MV-4-11 (cell line): ENCODE measurements at places on chromosomes 5 and 9.

DNA sequence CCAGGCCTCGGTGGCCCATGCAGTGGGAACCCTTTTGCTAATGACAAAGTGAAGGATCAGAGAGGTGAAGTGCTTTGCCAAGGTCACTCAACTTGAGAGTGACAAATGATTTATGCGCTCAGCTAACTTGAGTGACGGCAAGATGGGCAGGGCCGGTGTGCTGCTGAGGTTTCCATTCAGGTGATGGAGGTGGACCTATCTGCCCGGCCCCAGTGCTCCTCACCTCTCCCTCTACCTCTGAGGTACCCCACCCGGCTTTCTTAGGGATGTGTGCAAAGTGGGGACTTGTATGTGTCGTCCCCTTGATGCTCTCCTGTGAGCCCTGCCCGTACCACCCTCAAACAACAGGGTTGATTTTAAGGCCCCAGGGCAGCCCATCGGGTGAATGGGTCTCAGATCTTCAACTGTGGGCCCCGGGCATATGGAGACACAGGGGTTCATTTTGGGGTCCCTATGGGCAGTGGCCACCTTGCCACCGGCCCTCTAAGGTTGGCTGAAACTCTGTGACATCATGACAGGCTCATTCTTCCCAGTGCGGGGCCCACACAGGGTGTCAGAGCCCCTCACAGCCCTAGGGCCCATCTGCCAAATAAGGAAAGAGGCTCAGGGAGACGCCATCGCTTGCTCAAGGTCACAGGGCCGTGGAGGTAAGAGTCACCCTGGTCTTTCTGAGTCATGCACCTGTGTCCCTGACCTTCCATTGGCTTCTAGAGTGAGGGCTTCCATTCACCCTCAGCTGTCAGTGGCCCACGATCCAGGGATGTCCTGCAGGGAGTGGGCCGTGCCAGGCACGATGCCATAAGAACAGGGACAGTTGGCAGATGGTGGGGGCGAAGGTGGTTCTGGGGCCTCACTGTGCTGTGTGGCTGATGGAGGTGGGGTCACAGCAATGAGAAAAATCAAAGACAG is 170.6 kb upstream of the MVB12B start:
- no peak for DNase-seq

DNA sequence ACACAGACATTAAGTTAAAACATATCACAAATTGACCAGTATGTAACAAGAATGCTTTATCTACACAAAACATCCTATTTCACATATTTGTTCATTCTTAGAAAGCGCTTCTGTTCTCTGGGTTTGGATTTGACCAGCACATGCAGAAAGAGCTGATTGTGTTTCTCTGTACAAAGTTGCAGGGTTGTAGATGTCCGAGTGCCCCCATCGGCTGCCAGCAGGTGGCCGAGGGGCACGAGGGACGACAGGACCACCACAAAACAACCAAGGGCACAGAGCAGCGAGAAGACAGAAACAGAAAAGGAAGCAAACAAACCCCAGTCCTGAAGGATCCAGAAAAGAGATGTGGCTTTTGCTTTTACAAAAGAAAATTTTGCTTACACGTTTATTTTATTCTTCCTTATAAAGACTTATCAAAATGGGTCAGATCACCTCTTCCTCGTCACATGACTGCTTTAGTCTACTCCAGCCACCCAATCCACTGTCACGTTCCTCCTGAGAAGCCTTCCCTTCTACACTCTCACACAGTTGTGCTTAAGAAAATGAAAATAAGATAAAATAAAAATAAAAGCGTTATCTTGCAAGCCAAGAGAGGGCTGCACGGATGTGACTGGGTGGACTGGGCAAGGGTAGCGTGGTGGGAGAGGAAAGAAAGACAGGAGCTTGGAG is 9.5 kb downstream of the OTP start:
- DNase-seq = peak; percentile 30

GRCh38 chr5:177967221-177967887 is 28.7 kb downstream of the PROP1 start:
- DNase-seq = no peak

- no peak for DNase-seq
Observed at GRCh38 chr9:132199056-132199455, 37.2 kb downstream of the NTNG2 start.

DNA sequence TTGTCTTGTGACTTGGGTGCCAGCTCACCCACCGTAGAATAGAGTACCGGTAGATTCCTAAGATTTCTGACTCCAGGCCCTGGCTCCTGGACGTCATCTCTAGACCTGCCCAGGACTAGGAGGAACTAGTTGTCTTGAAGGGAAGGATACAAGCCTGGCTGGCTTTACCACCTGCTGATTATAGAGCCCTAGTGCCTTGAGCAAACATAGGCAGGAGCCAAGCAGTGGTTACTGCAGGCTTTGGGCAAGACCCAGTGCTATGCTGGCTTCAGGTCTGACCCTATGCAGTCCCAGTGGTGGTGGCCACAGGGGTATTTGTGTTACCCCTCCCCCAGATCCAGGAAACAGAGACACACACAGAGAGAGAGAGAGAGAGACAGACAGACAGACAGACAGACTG is 606.2 kb downstream of the PDE4D start:
- DNase-seq = no peak
